ENCODE measurements at places on chromosomes 13 and 19.

- ATAC-seq: 0 out of 3 replicates have a peak, but pooled peaks have one; percentile 3
Measured at GRCh38 chr19:9913237-9914000, 22.9 kb downstream of the OLFM2 start.

GRCh38 chr13:41075034-41075433, 13.7 kb downstream of the WBP4 start:
- ATAC-seq: peak; percentile 46

GRCh38 chr13:38514575-38514974, 164.9 kb downstream of the UFM1 start:
- no peak for ATAC-seq

DNA sequence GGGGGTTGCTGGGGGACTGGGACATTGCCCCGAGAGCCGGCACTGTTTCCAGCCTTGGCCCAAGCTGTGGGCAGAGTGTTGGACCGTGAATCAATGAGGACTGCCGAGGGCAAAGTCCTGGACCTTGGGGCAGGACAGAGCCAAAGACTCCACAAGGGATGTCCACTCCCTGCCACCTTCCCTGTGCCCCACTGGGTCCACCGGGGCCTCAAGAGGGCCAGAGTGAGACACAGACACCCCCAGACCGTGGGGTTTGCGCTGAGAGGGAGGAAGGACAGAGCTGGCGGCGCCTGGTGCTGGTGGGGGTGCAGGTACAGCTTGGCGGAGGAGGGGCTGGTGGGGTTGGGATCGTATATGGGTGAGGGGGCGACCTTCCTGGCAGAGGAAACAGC, 11.8 kb downstream of the MAST3 start:
- ATAC-seq: no peak

DNA sequence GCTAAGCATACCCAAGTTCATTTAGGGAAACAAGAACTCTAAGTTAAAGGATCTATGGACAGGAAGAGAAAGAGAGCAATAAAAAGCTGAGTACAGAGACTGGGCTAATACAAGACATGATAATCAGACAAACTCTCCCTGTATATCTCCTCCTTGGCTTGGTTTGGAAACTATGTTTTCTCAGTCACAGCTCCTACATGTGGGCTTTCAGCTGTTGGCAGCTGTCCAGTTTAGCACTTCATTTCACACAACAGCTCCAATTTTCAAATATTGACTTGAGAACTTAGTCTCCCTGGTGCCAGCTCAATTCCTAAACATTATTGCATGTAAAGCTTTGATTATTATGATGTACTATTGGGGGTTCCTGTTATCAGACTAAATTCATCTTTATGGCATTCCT, 222.8 kb upstream of the OBI1 start:
- no peak for ATAC-seq

- ATAC-seq: peak; percentile 72
Measured at GRCh38 chr13:105346141-105346775, 1189.2 kb downstream of the EFNB2 start.

DNA sequence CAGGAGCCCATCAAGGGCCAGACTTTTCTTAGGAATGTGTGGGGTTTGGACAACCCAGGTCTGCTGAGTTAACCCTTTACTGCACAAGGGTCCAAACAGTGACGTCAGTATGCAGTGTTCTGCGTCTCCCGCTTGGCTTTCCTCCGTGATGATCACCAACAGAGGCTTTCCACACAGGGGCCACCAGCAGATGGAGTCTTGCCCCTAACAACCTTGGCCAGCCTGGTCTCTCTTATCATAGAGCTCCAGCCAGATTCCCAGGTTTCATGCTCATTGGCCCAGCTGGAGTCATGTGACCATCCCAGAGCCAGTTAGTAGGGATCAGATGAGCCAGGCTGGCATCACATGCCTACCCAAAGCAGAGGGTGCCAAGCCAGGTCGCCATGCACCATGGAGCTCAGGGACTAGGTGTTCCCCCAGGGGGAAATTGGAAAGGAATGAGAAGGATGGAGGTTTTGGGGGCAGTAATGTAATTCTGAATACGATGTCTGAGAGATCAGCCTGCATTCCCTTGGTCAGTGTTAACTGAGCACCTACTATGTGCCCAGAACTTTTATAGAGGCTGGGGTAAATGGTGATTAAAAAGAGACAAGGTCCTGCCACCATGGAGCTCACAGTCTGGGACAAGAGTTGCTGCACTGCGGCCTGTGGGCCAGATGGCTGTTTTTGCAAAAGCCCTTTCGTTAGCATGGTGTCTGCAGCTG, 61.2 kb downstream of the MYH14 start:
- ATAC-seq: no peak

DNA sequence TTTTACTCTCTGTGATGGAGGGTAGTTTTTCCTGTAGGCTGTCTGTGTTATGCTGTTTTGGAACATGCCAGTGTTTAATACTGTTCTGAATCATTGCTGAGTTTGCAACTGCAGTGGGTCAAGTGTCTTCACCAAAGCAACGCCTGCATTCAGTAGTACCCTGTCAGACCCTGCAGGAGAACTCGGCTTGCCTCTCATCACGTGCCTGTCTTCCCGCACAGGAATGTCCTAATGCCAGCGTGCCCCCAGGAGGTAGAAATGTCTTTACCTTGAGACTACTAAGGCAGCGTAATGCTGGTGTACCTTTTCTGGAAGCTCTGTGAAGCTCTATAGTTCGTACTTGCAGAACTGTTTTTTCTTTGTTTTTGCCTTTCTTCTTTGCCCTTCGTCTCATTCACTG, 42.3 kb downstream of the POLR1D start:
- no peak for ATAC-seq

DNA sequence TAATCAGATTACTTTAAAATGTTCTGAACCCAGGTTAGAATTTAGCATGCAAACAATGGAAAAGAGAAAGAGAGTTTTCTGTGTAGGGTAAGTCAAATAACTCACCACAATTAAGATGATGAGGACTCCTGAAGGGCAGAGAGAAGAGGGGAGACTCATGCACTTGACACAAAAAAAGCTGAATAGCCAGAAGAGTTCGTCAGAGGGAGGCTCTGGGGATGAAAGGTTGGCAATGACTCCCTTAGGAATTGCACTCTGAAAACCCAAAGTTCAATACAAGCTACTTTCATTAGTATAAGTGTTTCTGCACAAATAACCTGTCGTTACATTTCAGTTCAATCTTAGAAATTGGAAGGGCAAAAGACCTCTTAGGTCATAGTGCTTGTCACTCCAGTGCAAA, 434.4 kb upstream of the PCDH9 start:
- no peak for ATAC-seq

DNA sequence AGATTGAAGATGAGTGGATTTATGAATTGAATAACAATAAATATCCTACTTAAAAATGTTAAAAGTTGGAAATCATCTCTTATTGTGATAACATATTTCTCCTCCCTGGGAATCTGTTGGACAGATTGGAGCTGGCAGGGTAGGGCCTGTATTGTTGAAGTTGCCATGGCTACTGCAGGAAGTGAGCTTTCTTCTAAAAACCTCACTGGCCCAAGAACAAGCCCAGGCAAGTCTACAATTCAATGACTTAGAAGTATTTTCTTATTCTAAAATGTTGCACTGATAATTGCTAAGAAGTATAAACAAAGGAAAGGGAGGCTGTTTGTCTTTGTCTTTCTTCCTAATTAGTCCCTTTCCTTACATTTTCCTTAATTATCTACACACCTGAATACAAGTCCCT, 112.1 kb downstream of the DLEU7 start:
- ATAC-seq: peak; percentile 51

DNA sequence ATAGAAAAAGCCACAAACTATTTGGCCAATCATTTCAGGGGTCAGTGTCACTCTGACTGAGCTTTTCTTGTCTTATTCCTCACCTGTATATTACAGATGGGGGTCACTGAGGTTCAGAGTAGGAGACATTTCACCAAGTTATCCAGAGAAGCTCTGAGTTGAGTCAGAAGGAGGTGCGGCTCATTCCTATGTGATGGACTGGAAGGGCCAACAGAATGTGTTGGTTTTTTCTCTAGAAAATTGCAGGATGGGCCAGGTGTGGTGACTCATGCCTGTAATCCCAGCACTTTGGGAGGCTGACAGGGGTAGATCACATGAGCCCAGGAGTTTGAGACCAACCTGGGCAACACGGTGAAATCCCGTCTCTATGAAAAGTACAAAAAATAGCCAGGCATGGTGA, 24.5 kb upstream of the ZNF83 start:
- ATAC-seq: no peak

DNA sequence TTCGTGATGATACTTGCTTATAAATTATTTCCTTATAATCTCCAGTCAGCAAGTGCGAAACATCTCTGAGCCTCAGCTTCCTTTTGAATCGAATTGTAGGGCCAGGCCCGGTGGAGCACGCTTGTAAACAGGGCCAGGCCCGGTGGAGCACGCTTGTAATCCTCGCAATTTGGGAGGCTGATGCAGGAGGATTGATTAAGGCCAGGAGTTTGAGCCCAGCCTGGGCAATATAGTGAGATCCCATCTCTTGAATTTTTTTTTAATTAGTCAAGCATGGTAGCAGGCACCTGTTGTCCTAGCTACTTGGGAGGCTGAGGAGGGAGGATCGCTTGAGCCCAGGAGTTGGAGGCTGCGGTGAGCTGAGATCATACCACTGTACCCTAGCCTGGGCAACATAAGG, 116.2 kb upstream of the MCF2L start:
- ATAC-seq: no peak

DNA sequence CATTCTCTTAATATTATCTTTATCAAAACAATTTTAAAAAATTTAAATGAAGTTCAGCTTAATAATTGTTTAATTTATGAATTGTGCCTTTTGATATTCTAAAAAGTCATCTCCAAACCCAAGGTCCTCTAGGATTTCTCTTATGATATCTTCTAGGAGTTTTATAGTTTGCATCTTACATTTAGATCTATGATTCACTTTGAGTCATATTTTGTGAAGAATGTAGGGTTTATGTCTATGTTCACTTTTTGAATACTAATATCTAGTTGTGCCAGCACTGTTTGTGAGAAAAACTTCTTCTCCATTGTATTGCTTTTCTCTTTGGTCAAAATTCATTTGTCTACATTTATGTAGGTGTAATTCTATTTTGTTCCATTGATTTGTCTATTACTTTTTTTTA, 1068.4 kb upstream of the SPRY2 start:
- no peak for ATAC-seq

DNA sequence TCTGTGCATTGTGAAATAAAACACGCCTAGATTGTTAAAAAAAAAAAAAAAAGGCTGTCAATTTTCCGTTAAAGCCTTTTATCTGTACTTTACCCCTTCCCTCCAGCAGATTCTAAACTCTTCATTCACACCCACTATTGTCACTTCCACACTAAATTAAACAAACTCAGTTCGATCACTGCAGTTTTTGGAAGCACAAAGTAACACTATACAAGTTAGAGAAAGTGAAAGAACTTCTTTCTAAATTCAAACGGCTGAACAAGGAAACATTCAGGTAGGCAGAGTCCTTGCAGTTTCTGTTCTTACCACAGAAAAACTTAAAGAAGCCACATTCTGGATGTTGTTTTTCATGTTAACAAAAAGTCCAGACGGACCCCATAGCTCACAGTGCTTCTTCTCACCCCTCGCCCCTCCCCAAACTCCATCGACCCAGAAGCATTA, 27.5 kb upstream of the UBE2L5 start:
- ATAC-seq: peak; percentile 48

GRCh38 chr13:90623318-90624011, 724.0 kb upstream of the MIR17HG start:
- ATAC-seq: no peak

DNA sequence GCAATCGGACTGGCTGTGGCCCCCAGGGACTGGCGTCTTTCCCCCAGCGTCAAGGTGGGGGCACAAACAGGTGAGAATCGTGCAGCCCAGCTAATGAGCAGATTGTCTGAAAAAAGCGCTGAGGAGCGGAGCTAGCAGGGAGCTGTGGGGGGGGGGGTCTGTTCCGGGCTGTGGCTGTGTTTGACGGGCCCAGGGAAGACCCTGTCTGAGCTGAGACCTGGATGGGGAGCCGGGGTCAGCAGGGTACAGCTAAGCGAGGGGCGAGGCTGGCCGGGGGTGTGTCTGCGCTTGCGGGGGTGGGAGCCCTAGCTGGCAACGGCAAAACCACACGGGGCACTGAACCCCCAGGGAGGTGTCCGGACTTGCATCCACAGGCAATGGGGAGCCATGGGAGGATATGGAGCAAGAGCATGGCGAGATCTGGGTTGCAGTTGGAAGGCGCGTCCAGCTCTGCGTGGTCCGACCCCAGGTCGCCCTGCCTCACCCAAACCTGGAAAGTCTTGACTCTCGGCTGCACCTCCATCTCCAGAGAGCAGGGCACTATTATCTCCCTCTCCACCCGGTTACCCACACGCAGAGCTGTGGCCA, 4.6 kb downstream of the LINGO3 start:
- no peak for ATAC-seq

DNA sequence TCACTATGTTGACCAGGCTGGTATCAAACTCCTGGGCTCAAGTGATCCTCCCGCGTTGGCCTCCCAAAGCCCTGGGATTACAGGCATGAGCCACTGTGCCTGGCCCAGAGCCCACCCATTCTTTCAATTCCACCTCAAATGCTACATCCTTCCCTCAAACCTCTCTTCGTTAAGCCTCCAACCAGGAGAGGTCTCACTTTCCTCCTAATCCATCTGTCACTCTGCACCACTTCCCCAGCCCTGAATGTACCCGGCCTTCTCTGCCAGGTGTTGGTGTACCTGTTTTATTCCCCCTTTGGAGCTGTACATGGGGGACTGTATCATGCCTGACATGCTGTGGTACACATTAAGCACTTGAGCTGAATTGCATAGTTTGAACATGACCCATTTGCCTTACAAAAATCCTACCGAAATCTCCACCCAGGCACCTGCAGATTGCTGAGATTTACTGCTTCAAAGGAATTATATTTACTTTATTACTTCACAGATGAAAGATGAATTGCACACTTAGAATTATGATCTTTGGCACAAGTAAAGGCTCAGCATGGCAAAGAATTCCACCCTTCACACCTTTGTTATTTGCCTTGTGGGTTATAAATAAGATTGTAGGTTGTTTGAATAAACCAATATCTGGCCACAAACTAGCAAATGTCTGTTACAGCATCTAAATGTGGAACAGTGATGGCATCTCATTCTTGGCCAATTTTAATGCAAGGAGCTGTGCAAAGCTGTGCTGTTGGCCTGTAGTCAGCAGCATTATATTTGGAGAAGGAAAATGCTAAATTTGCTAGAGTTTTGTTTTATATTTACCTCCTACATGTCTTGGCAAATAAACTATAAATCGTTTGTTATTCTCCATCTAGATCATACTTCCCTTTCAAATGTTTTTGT, 15.6 kb upstream of the WASF3 start:
- ATAC-seq: no peak

DNA sequence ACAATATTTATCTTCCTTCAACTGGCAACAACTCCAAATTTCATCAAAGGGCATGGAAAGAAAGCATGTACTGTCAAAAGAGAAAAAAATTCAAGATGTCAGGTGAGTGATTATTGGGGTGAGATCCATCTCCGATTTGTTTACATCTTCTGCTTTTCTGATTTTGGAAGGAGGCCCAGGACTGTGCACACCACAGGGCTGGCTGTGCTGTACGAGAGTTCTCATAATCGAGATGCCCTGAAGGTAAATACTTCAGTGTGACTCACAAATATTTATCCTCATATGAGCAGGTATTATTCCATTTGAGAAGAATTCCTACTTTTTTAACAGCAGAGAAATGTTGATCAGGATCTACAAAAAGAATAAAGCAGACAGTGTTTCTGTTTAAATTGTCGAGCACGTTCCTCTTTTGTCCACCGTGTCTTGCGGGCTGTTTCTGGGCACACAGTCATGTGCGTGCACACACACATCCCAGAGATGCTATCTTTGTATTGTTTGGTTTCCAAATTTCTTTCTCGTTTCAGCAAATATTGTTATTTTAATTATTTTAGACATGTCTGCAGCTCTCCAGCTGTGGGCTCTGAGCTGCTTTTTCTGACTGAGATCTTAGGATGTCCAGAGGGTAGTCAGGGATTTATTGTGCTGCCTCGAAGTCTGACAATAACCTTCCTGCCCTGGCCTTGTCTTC, 103.8 kb downstream of the KL start:
- peak; percentile 68 for ATAC-seq

All from SK-N-SH treated with all-trans-retinoic acid at 6 μM for 48 hours (cell line).